ENCODE measurements at places on chromosomes 4 and X.

- DNase-seq: no peak
Observed at GRCh38 chrX:46727441-46727840, 31.5 kb downstream of the SLC9A7 start.

DNA sequence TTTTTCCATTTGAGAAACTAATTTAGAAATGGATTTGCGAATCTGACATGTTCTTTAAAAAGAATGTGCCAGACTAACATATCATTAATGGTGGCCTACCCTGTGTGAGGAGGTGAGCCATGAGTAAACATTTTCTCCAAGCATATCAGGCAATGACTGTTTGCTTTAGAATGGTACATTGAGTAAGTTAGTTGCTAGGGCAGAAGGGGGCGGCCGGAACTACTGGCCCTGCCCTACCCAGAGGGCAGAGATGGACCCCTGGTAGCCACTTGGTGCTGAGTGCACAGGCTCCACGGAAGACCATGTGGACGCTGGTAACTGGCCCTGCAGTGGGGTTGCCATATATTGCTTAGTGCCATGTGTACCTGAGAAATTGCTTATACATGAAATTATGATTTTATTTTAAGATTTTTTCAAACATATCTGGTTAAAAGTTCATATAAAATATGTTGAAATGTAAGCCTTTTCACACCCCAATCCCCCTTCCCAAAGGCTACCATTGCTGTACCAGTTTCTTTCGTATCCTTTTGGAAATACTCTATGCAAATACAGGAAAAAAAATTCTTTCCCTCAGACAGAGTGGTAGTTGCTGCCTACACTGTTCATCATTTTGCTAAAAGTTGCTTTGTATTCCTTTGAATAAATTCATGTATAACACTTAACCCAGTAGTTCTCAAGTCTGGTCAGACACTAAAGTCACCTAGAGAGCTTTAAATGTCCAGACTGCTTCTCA is 8.8 kb downstream of the FNIP2 start:
- no peak for DNase-seq

DNA sequence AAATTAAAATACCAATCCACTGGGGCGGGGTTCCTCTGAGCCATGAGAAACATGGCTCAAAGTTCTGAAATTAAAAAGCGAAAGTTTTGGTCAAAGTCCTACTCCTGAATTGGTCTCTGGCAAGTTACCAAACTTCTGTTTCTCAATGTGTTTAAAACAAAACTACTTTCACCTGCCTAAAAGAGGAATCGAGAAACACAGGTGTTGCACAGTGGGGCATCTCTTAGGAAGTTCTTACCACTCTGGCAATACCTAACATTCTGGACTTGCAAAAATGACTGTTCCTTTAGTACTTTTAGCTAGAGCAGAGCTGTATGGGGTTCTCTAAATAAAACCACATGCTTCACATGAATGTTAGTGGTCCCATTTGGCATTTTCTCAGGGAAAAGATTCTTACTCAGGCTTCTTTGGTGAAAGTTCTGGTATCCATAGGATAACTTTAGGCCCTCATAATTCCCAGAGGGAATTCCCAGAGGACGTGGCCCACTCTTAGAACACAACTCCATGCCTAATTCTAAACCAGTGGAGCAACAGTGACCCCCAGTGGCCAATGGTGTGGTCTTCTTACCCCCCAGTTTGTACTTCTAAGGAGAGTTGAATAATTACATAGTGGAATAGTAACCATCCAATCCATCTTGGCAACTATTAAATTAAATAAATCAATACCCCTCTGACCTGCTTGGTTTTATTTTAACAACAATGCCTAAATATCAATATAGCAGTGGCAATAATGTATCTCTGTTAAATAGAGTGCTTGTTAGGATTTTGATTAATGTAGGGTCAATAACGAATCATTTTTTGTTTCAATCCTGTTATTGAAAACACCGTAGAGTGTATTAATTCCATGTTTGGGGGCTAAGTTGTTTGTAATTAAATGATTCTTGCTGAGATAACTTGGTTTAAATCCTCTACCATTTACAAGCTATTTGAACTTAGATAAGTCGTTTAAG is 21.9 kb downstream of the BMP3 start:
- peak; percentile 45 for DNase-seq

GRCh38 chr4:136012220-136012619 is 1520.1 kb downstream of the PCDH18 start:
- DNase-seq: no peak

- no peak for DNase-seq
Observed at GRCh38 chrX:38682095-38682494, 119.2 kb upstream of the MID1IP1 start.

DNA sequence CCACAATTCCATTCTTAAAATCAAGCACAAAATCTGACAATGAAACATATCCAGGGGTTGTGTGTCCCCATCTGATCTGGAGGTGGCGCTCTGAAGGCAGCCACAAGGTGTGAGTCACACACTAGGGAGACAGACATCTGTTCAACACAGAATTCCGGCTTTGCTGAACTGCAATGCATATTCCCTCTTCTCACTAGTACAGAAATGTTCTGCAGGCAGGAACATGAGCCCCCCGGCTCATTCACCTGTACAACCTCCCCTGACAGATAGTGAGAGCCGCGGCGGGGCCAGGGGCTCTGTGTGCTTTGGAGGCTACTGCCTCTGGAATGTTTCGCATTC is 41.9 kb downstream of the WDR1 start:
- no peak for DNase-seq

- DNase-seq: no peak
Observed at GRCh38 chrX:72392816-72393800, 87.4 kb upstream of the CITED1 start.

- no peak for DNase-seq
Observed at GRCh38 chrX:28756647-28757046, 169.4 kb downstream of the IL1RAPL1 start.

DNA sequence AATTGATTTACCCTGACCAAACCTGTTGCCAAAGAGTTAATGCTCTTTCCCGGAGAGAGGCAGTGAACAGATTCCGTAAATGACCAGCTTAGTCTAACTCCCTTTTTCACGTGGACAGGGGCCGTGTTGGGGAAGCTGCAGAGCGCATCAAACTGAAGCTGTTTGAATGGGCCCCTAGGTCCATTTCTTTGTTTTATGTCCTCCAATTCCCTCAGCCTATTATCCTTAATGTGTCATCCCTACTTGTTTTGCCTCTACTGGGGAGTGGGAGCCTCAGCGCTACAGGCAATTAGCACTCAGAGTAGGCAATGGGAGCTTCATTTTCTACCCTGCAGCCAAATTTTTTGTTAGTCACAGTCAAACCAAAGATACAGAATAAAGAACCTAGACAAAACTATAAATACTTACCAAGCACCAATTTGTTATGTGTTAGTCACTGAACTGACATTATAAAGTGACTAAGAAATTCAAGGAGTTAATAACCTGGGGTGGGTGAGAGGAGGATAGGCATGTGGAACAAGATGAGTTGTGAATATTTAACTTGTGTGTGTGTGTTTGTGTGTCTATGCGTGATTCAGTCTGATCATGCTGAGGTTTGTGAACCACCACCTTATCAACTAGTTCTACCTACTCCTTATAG is 417.4 kb downstream of the PACRGL start:
- DNase-seq: no peak

DNA sequence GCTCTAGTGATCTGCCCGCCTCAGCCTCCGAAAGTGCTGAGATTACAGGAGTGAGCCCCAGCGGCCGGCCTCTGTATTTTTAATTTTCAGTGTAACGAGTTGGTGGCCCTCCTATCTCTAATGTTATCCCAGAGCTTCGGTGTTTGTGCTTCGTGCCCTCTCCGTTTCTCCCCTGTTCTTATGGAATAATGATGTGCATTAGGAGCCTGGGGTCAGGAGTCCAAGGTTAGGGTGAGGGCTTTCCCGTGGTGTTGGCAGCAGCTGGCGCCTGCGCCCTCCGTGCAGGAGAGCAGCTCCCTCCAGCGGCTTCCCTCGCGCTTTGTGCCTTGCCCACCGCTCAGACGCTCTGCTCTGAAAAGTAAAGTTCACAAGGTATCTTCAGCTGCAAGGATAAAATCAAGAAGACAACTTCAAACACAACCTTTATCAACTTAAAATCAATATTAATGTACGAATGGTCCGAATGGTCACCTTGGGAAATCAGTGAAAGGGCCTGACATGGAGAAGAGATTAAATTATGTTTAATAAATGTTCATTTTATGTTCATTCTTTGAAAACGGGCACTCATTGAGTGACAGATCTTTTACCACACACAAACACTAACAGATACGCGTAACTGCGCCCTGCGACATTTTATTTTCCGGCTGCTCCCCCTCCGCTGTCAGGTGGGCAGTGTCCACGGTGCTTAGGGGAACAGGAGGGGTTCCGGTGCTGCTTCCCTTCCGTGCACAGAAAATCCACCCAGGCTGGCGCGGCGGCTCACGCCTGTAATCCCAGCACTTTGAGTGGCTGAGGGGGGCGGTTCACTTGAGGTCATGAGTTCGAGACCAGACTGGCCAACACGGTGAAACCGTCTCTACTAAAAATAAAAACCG is 62.4 kb downstream of the TRAPPC11 start:
- peak; percentile 20 for DNase-seq

DNA sequence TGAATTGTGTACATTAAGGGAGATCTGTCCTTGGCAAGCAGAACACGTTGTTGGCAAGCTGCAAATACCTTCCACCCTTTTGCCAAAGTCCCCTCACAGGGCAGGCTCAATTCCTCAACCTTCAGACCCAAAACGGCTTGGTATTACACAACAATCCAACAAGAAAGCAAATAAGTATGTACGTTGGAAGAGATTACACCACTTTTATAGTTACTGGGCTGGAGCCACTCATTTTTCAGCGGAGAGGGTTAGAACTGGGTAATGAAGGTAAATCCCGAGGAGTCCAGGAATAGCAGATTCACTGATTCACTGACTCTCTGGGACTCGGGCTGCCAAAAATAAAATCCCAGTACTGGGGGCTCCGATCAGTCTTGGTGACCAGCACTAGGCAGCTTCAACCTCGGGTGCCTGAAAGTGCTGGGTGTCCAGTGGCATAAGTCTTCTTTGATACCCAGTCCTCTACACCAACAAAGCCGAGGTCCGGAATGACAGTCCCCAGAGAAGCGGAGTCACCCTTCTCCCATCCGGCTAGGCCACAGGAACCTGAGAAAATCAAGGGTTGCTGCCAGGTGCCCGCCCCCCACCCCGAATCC is 587 bp downstream of the TIMM8A start:
- no peak for DNase-seq

GRCh38 chrX:105190252-105190853 is 30.1 kb downstream of the TEX13A start:
- no peak for DNase-seq

DNA sequence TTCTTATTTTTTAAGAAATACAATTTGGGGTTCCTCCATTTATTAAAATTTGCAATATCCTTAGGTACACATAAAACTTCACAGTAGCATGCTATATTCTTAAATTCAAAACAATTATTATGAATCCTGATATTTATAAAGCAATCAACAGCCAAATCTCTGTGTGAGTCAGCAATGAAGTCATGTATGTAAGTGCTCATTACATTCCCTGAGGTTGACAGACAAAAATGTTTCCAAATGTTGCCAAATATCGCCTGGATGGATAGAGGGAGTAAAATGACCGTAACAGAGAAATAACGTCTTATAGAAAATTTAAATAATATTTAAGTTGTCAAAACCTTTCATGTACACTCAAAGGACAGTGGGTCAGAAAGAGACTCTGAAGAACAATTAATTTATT is 220.0 kb downstream of the PCDH18 start:
- DNase-seq: no peak

DNA sequence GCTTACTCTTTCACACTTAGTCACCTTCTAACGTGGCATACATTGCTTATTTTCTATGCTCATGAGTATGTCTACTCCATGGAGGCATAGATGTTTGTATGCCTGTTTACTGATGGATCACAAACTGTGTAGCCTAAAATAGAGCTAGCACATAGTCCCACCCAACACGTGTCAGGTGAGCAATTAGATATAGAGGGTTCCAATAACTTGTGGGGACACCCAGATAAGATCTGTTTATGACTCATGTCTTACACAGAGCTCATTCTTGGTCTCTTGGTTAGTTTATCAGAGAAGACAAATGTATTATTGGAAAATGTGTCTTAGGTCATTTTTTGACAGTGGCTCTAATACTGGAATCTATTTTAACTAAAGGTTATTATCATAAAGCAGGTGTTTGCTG is 6.8 kb downstream of the ZFP42 start:
- no peak for DNase-seq

DNA sequence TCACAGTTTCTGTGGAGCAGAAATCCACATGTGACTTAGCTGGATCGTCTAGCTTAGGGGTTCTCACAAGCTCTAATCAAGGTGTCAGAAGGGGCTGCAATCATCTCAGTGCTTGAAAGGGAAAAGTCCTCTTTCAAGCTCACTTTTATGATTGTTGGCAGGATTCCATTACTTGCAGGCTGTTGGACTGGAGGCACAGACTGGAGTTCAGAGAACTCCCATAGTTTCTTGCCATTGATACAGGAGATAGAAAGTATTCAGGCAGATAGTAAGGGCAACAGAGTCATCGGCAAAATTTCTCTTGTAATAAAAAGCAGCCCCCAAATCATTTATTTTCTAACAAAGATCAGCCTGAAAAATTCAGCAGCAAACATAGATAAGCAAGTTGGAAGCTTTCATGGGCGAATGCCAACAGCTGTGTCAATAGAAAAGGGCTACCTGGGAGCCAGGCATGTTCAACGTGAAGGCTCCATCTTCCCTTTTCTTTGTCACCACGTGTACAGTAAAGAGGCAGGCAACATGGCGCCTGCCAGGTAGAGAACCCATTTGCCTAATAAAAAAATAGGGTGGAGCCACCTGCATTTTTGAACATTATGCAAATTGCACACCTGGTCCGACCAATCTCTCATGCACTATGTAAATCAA is 64.4 kb downstream of the CXCL13 start:
- DNase-seq: no peak

DNA sequence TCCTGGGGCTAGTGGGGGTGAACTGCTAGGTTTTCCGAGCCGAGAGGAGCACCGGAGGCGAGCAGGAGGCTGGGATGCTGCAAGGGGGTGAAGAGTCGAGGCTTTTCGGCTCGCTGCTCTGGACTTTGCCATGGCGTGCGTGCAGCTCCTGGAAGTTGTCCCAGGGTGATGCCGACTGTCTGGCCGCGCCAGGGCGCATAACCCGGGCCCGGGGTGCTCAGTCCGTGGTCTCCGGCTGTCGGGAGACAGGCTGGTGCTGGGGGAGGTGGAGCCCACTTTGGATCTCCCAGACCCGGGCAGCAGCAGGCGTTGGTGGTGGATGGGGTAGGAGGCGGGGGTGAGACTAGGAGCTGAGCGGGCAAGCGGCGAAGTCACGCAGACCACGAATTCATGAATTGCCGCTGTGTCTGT is 793 bp downstream of the GRIA3 start:
- no peak for DNase-seq

- no peak for DNase-seq
Observed at GRCh38 chrX:118772051-118772450, 44.6 kb downstream of the IL13RA1 start.
